Right lobe of liver (tissue), 6 donors: ENCODE measurements at places on chromosomes 1 and 21. TPM values are rescaled to one million over a fixed set of nuclear protein-coding genes. Genes with fewer than 3 reads are reported as not detected.

GRCh38 chr1:40844079-40844478, 18.1 kb downstream of the CITED4 start:
- DNase-seq = no peak

IL19 gene
- not detected for total RNA-seq

- peak; percentile 92 for DNase-seq
These were observed at the start of gene TMEM50A for GRCh38 chr1:25338188-25338981. Gene TMEM50A (plus strand): TSS chr1:25338334. CDS start chr1:25340487, 2,153 bp downstream.

DNA sequence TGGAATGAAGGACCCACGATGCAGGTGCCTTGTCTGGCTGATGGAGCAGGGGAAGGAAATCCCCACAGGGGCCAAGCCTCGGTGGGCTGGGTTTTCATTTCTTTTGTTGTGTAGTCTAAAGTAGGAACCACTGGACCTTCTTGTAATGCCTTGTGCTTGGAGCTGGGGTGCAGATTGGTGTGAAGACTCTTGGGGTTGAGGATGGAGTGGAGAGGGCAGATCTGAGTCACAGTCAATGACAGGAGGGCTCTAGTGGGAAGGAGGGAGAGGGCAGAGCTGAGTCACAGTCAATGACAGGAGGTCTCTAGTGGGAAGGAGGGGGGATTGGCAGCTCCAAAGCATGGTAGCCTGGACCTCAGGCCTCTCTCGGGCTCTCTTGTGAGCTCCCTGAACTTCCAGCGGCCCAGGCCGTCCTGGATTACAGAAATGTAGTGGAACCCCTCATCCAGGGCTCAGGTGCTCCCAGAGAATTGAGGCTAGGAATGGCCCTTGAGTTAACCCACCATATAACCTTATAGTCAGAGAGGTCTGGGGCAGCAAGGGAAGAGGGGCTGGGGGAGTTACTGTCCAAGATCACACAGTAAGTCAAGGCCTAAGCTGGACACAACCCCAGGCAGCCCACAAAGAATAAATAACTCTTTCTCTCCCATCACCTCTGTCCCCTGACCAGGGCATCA, 313.8 kb downstream of the MATN1 start:
- no peak for DNase-seq

- no peak for DNase-seq
These were observed 41.6 kb downstream of the KIRREL1 start for GRCh38 chr1:158035014-158035413.

GRCh38 chr1:119906927-119907652, 10.8 kb upstream of the ADAM30 start:
- no peak for DNase-seq

DNA sequence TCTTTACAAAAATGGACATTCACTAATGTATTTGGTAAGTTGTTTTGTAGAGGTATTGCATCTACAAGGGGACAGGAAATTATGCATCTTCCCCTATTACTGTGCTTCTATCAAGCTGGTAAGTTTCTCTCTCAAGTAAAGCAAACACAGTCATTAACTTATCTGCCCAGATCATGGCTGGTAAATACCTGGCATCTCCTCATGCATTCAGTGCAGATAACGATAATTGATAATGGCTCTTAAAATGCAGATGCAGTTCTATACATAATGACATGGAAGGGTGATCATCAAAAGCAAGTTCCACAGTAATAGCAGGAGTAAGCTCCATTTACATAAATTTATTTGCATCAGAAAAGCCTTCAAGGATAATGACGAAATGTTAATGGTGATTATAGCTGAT, 122.4 kb downstream of the SIPA1L2 start:
- no peak for DNase-seq

- DNase-seq = no peak
These were observed 7.5 kb downstream of the COL9A2 start for GRCh38 chr1:40309374-40310128.
